ENCODE measurements at places on chromosomes 12 and 14. TPM values are rescaled to one million over a fixed set of nuclear protein-coding genes. Genes with fewer than 3 reads are reported as not detected.

The MAP1LC3B2 gene
- total RNA-seq = 2.1 TPM

The TMEM119 gene
- total RNA-seq = 54.0 TPM

The NFE2 gene
- 0.30 TPM for total RNA-seq

The CMKLR1 gene
- 47.5 TPM for total RNA-seq

The TMEM229B gene
- total RNA-seq = 0.37 TPM

The IL31 gene
- total RNA-seq = not detected

The GNG2 gene
- 3.9 TPM for total RNA-seq

The GZMH gene
- total RNA-seq = not detected

The JPH4 gene
- total RNA-seq = not detected

The GLIPR1 gene
- total RNA-seq = 38.9 TPM

The PMCH gene
- not detected for total RNA-seq

The TAS2R7 gene
- total RNA-seq = not detected

The KIF5A gene
- total RNA-seq = 0.43 TPM

The TIMELESS gene
- total RNA-seq = 15.9 TPM

The KLRK1 gene
- 4.9 TPM for total RNA-seq

The ACTN1 gene
- 371 TPM for total RNA-seq

The C12orf54 gene
- total RNA-seq = not detected

The SLC2A3 gene
- total RNA-seq = 73.5 TPM

The RNASE4 gene
- 17.8 TPM for total RNA-seq

The TSPAN11 gene
- total RNA-seq = 9.2 TPM

The PRIMA1 gene
- not detected for total RNA-seq

The TAS2R30 gene
- total RNA-seq = 3.4 TPM
